ENCODE measurements at places on chromosomes 16 and 17. TPM values are rescaled to one million over a fixed set of nuclear protein-coding genes. Genes with fewer than 3 reads are reported as not detected.

EPOP gene
- 10.8 TPM for total RNA-seq

ANKRD40CL gene
- total RNA-seq: not detected

FSCN2 gene
- total RNA-seq: 0.82 TPM

PRSS53 gene
- 0.64 TPM for total RNA-seq

METTL23 gene
- 54.2 TPM for total RNA-seq

CLUH gene
- 111 TPM for total RNA-seq

PRAC1 gene
- total RNA-seq: not detected

CHST6 gene
- total RNA-seq: 0.17 TPM

CD79B gene
- 0.17 TPM for total RNA-seq

COG7 gene
- 18.8 TPM for total RNA-seq

CD300LF gene
- not detected for total RNA-seq

LLGL2 gene
- 20.1 TPM for total RNA-seq

TBC1D3 gene
- total RNA-seq: not detected

RMI2 gene
- 29.5 TPM for total RNA-seq

NGFR gene
- total RNA-seq: 0.85 TPM

APOBR gene
- 0.08 TPM for total RNA-seq

RRAD gene
- total RNA-seq: 67.8 TPM

DVL2 gene
- 47.2 TPM for total RNA-seq

HYDIN gene
- 0.32 TPM for total RNA-seq

TMIGD1 gene
- not detected for total RNA-seq

CD300E gene
- total RNA-seq: not detected

TP53TG3 gene
- 0.28 TPM for total RNA-seq

All from A549 treated with dexamethasone at 1 μM for 4 hours (cell line).